ENCODE measurements at places on chromosomes 6 and 20.

DNA sequence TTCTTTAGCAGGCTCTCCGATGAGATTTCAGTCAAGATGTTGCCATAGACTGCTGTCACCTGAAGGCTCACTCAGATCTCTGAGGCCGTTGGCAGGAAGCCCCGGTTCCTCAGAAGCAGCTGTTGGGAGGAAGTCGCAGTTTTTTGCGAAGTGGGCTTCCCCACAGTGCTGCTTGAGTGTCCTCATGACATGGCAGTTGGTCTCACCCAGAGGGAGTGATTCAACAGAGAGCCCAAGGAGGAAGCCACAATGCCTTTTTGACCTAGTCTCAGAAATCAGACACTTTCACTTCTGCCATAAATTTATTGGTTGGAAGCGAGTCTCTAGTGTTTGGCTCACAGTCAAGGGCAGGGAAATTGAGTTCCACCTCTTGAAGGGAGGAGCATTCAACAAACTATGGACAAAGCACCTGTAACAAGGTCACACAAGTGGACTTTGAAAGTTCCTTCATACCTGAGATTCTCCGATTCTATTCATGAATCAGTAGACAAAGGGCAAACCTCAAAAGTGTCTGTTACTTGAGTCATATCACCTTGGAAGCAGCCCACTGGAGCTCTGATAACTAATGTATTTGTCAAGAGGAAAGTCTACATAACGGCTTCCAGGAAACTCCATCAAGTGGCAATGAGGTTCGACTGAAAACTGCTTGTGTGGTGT is 208.3 kb downstream of the TASP1 start:
- DNase-seq = no peak

DNA sequence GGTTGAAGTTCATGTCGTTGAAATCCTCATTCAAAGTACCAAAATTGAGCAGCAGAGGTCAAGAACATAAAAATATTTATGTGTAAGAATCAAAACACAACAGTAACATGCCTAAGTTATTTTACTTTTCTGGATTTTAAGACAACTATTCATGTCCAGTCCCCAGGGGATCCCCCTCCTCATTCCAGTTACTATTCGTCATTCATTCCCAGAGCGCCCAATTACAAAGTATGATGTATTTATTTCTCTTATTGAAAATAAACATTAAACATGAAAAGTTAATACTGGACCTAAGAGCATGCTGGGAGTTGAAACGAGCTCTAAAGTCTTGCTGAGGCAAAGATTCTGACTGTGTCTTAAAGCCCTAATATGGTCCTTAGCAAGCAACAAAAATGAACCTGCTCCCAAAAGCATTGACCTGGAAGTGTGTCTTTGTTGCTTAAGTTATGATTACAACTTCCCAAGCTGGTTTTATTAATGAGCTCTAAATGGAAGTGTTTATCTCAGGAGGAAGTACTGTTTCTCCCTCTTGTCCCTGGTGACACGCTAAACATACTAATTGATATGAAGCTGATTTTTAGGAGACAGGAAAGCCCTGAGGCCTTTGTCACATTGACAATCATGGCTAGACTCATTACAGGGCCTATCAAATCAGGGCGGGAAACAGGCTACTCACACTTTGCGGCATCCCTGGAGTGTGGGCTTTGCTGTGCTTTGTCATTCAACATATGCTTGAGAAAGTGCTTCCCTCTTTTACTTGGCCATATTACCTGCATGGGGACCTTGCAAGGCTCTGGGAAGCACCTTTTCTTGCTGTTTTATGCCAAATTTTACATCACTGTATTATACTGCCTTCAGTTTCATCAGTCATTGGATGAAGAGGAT is 192.2 kb upstream of the DTNBP1 start:
- no peak for DNase-seq

- DNase-seq = peak; percentile 81
Observed at GRCh38 chr6:31952140-31952805, 6.4 kb downstream of the CFB start.

DNA sequence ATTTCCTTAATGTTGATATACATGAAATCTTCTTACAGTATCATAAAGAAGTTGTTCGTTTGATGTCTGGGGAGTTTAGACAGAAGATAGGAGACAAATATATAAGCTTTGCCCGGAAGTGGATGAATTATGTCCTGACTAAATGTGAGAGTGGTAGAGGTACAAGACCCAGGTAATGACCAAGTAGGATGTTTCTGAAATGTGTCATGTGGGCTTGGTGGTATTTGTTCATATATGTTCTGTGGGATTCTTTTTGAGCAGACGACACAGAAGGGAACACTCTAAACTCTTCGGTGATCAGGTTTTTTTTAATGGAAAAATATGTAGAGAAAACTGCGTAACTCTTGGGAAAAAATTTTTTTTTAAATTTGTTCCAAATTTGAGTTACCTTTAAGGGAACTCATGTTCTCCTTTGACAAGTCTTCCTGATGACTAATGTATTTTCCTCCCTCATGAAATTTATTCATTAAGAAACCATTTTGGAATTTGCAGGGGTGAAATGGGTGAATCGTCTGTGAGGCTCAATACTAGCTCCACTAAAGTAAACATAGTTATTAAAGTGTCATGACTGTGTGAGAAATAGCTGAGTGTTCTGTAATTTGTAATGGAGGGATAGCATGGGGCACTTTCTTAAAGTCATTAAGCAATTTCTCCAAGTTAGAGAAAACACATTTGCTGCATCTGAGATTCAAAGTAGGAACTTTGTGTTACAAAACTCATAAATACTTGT is 100.6 kb downstream of the MAP3K4 start:
- peak; percentile 79 for DNase-seq

- no peak for DNase-seq
Observed at GRCh38 chr6:141244366-141244765, 888.4 kb upstream of the GJE1 start.

DNA sequence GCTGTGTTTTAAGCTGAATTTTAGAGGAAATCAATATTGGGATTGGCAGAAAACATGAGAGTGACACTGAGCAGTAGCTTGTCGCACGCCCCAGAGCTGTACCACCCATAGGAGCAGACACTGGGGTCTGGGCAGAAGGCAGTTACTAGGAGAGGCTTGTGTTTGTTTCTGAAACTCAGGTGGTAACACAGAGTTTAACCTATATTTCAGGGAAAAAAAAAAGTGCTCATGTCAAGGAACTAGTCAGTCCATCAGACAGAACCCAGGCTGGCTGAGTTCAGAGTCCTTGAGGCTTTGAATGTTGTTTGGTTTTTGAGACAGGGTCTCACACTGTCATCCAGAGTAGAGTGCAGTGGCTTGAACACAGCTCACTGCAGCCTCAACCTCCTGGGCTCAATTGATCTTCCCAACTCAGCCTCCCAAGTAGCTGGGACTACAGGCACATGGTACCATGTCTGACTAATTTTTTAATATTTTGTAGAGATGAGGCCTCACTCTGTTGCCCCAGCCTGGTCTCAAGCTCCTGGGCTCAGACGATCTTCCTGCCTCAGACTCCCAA is 6.6 kb downstream of the SLC22A1 start:
- DNase-seq = no peak

DNA sequence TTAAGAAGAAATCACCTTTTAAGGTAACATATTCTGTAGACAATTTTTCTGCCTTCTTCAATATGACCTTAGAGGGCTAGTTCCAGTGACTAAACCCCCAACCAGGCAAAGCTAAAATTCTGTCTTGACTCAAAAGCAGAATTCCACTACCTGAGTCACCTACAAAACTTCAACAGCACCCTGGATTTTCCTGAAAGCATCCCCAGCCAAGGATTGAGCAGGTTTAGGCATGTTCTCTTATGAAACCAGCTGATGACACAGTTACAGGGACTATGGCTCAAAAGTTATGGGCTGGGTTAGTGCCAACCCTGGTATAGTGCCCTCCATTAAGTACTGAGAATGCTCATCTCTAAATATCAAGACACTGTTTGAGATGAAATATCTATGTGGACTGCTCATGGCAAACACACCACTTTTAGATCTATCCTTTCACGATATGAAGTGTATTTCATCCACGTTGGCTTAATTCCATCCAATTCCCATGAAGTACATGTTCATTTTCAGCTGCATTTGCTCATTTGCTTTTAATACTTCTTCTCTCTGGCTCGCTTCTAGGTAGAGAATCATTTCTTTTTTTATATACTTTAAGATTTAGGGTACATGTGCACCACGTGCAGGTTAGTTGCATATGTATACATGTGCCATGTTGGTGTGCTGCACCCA is 53.6 kb upstream of the TNFAIP3 start:
- no peak for DNase-seq

- DNase-seq = no peak
Observed at GRCh38 chr6:157637941-157638662, 184.9 kb upstream of the SNX9 start.

DNA sequence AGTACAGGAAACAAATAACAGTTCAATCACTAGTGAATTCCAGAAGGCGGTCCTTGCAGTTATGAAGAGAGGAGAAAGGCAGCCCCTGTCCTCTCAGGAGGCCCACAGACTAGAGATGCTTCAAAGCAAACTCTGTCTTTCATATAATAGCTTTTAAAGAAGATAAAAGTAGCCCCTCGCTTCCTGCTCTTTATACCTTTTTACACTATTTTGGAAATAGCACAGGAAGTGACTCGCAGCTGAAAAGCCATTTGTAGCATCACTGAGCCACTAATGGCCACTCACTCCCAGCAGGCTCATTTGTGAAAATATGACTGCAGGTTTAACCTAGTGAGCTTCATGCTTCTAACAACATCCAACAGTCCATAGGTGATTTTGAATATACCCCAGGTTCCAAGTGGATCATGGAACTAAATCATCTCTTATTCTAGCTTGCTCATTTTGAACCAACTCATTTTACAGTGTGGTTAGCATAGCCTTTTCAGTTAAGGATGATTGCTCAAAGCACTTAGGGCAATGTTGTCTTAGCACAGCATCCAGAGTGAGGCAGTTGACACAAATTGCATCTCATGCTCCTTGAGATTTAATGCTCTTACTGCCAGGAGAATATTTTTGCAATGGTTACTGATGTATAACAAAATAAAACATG is 136.0 kb upstream of the NRSN1 start:
- no peak for DNase-seq

DNA sequence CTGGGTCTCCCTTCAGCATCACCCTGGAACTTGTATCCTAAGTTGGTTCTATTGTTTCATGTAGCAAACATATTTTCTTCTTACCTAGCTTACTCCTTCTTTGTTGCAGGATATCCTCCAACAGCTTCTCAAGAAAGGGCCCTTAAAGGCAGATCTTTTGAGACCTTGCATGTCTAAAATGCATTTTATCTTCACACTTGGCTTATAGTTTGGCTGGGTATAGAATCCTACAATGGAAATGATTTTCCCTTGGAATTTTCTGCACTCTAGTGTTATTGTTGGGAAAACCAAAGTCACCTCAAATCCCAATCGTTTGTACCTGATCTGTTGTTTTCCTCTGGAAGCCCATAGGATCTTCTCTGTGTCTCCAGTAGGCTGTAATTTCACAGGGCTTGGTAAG is 12.1 kb upstream of the TGM6 start:
- DNase-seq = no peak

GRCh38 chr6:160421854-160422253 is 73.7 kb downstream of the SLC22A3 start:
- peak; percentile 40 for DNase-seq

DNA sequence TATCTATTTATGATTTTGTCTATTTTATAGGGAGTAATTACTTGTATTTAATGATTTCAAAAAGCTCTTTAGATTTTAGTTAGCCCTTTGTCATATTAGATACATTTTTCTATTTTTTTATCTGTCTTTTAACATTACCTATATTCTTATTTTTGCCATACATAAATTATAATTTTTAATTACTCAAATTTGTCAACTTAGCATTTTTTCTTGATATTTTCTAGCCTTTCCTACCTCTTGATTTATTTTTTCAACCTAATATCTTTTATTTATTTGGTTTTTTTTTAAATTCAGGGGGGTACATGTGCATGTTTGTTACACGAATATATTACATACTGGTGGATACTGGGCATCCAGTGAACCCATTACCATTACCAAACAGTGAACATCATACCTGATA is 114.3 kb upstream of the F13A1 start:
- DNase-seq = no peak

GRCh38 chr6:140537834-140538705 is 1163.6 kb upstream of the CITED2 start:
- peak; percentile 97 for DNase-seq

DNA sequence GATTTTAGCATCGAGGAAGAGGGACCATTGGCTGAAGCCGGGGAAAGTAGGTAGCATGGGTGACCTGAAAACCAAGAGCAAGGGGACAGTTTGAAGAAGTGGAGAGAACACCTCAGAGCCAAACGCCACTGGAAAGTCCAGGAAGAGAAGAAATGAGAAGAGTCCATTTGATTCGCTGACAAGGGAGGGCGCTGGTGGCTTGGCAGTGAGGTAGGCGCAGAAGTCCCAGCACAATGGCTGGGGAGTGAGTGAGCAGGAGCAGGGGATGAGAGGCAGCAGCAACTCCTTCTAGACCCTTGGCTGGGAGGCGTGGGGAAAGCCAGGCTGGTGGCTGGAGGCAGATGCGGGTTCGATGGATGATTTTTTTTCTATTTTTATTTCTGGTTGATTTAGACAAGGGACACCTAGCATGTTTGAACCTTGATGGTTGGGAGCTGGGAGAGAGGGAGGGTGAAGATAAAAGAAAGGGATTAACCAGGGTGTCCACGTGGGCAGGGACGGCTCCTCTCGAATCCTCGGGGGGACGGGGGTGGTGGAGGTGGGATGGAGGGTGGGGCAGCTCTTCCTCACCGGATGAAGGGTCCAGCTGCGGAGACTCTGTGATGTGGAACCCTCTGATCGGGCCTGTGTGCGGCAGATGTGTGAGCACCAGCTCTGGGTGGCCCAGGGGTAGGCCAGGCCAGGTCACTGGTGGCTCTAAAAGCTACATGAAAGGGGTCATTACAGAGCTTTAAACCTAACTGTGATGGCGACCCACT is 164.2 kb downstream of the NFATC2 start:
- no peak for DNase-seq

GRCh38 chr6:158061709-158062461 is 80.2 kb downstream of the SYNJ2 start:
- peak; percentile 33 for DNase-seq

DNA sequence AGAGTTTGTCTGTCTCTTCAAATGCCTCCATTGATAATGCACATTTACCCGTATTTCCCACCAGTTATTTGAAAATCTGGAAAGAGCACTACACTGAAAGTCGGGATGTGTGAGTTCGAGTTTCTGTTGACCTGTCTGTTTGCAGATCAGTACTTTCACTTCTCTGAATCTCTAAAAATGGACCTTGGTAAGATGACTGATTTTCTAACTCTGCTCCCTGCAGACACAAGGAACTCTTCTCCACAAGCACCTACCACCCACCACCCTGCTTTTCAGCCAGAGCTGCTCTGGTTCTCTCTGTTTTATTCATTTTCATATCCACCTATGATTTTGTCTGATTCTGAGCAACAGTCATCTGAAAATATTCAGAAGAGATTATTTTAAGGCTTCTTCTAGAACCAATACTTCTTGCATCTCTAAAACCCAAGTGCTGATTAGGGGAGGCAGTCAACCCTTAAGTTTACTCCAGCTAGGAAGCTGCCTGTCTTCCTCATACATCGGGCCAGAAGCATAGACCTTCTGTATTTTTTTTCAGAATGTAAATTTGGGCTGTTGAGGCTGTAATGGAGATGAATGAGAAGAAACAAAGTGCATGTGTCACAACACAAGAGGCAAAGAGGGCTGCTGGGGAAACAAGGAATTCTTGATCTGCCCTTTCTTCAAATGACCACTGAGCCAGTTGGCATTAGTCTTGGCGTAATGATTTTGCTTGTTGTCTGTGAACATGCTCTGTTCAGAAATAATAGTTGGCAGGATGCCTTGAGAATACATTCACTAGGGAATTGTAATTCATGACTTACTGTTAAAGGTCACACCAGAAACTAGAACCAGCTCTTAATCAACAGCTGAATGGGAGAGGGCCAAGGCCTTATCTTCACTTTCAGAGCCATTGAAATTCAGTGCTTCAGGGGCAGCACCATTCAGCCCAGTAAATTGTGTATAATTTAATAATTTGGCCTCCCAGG is 85.4 kb upstream of the MYLIP start:
- no peak for DNase-seq
